Cardiac muscle cell (in vitro differentiated cells and primary cell): ENCODE measurements at places on chromosomes 16 and 17.

- H3K27me3 ChIP-seq = no peaks in the 10 kb centered on the region
- DNase-seq = no peak
- no peaks in the 10 kb centered on the region for H3K36me3 ChIP-seq
- no peak overlapping the region for H3K4me3 ChIP-seq
- H3K27ac ChIP-seq = no peak overlapping the region
Measured at GRCh38 chr16:89073346-89074071, 20.1 kb upstream of the ACSF3 start.

GRCh38 chr16:72814226-72814625 is 233.7 kb downstream of the ZFHX3 start:
- peaks cover 14% of the 10 kb centered on the region for H3K4me1 ChIP-seq
- H3K27me3 ChIP-seq = no peaks in the 10 kb centered on the region
- no peaks in the 10 kb centered on the region for H3K36me3 ChIP-seq
- H3K4me3 ChIP-seq = no peak overlapping the region
- H3K27ac ChIP-seq = no peak overlapping the region
- no peak for DNase-seq

DNA sequence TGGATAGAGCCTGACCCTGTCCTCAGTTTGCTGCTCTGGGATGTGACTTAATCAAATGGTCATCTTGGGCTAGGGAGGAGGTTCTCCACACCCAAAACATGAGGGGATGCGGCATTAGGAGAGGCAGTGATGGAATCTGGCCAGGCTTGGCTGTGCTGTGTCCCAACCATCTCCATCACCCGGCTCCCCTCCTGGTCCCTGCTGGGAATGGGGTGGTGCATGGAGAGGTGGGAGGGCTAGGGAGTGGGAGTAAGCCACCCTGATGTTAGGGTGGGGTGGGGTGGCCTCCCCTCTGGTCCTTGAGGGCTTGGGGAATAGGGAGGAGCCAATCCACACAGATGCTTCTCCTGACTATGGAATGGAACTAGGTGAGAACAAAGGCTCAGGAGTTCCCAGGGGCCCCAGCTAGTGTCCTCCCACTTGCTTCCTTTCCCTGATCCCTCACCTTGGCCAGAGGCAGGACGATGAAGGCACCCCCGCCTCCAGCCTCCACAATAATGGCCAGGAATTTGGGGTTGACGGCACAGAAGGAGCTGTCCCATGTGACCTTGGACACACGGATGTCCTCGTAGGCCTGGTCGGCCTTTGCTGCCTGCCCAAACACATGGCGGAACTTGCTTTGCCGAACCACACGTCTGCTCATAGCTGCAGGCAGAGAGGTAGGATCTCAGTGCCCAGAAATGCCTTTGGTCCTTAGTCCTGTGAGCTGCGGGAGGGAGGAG is 1.8 kb downstream of the CORO6 start:
- peak overlapping the region; percentile 91 for H3K27ac ChIP-seq
- no peak for DNase-seq
- H3K4me3 ChIP-seq = peak overlapping the region; percentile 70
- peaks cover 11% of the 10 kb centered on the region for H3K27me3 ChIP-seq

DNA sequence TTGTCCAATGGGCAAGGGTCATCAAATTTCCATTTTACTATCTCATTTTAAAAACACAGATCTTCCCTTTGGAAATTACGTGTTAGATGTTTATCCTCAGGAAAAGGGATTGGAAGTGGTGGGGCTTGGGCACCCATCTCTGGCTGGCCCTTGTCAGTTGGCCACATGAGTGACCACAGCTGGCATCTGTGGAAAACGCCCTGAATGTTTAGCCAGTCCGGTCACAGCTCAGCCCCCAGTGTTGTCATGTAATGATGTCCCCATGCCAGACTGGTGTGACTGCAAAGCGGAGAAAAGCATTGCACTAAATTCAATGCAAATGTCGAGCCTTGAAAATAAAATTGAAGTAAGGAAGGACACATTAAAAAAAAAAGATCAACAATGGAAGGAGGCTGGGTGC is 53.0 kb downstream of the TMC6 start:
- no peaks in the 10 kb centered on the region for H3K27me3 ChIP-seq
- no peak overlapping the region for H3K27ac ChIP-seq
- H3K4me1 ChIP-seq = no peaks in the 10 kb centered on the region

DNA sequence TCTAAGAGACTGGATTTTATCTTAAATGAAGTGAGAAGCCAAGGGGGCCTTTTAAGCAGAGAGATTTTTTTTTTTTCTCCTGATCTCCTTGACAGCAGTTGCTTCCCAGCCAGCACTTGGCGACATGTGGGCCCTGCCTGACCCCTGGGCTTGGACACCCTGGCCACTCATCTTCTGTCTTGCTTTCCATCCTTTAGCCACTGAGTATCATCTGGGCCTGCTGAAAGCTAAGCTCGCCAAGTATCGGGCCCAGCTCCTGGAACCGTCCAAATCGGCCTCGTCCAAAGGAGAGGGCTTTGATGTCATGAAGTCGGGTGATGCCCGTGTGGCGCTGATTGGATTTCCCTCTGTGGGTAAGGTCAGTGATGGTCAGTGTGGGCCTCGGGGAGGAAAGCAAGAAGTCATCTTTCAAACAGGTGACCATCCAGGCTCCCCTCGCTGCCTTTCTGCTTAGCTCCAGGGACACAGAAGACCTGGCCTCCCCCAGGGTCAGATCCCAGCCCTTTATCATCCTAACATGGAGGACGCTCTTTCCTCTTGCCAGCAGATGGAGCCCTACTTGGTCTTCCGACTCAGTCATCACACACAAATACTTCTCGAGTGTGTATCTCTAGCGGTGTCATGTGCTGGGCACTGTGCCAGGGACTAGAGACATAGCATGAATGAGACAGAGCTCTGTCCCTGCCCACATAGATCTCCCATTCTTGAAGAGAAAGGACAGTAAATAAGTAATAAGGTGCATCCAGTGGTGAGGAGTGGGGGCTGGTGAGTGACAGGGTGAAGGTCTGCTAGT is 6.1 kb downstream of the DRG2 start:
- no peak overlapping the region for H3K27ac ChIP-seq
- no peaks in the 10 kb centered on the region for H3K36me3 ChIP-seq
- no peaks in the 10 kb centered on the region for H3K27me3 ChIP-seq
- H3K4me1 ChIP-seq = no peaks in the 10 kb centered on the region

DNA sequence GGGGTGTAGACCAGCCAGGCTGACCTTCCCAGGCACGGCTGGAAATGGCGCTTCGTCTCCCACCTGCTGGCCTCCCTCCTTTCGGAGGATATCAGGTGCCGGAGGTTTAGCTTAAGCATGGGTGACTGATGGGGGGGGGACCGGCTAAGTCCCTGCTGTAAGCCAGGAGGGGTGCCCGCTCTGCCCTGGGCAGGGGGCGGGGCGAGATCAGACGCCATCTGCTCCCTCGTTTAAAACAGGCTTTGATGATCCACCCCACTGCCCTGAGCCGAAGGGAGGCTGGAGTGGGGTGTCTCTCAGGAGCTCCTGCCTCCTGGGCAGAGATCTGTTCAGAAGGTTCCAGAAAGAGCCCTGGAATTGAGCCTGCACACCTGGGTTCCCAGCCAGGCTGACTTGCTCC is 26.0 kb downstream of the C16orf74 start:
- DNase-seq = no peak
- no peak overlapping the region for H3K27ac ChIP-seq
- peaks cover 8% of the 10 kb centered on the region for H3K4me1 ChIP-seq
- H3K36me3 ChIP-seq = no peaks in the 10 kb centered on the region

DNA sequence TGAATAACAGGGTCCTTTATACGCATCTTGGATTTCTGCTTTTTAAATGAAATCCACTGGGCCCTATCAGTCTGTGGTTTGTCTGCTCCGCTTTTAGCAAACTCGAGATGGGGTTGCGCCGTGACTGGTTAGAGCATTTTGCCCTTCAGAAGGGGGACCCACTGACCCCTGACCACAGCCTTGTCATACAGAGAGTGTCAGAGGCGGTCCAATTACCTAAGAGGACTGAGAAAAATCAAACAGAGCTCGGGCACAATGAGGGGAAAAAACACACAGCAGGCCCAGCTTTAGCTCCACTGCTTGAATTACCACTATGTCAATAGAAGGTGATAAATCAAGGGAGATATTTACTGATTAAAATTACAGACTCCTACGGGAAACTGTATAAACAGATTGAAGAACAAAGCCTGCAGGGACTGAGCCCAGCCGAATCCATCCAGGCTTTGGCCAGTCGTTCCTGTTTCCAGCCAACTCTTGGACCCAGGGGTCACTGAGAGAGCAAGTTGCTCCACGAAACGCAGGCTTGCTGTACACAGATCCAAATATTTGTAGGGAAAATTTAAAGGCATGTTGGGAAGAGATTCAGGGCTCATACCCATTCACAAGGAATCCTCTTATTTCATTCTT is 131.9 kb upstream of the ZFHX3 start:
- no peaks in the 10 kb centered on the region for H3K36me3 ChIP-seq
- no peak overlapping the region for H3K27ac ChIP-seq
- no peak for DNase-seq
